ENCODE measurements at places on chromosomes 12 and 14.
A peak's percentile ranks its signal among the peaks of the same experiment; 100 is the strongest.

GRCh38 chr12:70444903-70445302 is 78.8 kb downstream of the KCNMB4 start:
- no peak for DNase-seq

GRCh38 chr14:93056840-93057585 is 58.7 kb downstream of the ITPK1 start:
- DNase-seq = peak; percentile 47

DNA sequence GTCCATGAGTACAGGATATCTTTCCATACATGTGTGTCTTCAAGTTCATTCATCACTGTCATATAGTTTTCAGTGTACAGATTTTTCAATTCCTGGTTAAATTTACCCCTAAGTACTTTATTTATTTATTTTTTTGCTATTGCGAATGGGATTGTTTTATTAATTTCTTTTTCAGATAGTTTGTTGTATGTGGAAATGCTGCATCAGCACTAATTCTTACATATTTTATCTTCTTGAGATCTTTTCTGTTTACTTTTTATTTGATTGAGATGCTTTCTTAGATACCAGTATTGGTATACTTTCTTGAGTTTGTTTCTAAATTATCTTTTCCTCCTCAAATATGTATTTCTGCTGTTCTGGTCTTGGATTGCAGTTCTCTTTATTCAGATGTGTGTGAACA is 148.9 kb downstream of the RGS6 start:
- no peak for DNase-seq

GRCh38 chr12:90126125-90126524 is 417.5 kb upstream of the ATP2B1 start:
- no peak for DNase-seq

DNA sequence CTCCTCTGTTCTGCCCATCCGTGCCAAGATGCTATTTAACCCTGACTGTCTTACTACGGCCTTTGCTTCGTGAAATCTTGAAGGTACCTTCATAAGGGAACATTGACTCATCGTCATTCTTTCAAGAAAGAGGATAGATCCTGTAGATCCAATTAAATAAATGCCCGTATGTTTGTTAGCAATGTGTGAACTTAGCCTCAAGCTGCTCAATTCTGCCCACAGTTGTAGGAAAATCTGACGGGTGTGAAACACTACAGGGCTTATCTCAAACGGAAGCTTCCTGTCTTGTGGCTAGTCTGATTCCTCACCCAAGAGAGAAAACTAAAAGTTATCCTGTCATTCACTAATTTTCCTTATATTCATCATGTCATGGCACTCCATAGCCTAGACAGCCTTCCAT is 168.0 kb upstream of the TBX3 start:
- no peak for DNase-seq

GRCh38 chr14:99589651-99590530 is 14.1 kb downstream of the CCDC85C start:
- peak; percentile 62 for DNase-seq

DNA sequence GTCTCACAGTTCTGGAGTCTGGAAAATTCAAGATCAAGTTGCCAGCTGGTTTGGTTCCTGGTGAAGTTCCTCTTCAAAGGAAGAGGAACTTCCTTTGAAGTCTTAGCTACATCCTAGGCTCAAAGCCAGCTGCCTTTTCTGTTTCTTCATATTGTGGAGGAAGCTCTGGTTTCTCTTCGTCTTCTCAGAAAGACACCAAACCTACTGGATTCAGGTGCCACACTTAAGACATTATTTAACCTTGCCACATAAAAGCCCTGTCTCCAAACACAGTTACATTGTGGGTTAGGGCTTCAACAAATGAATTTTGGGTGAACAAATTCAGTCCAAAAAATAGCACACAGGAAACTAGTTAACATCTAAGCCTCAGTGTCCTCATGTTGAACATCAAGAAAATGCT is 1019.8 kb downstream of the GALC start:
- no peak for DNase-seq

GRCh38 chr12:55771736-55772135 is 28.8 kb downstream of the GDF11 start:
- DNase-seq = no peak

DNA sequence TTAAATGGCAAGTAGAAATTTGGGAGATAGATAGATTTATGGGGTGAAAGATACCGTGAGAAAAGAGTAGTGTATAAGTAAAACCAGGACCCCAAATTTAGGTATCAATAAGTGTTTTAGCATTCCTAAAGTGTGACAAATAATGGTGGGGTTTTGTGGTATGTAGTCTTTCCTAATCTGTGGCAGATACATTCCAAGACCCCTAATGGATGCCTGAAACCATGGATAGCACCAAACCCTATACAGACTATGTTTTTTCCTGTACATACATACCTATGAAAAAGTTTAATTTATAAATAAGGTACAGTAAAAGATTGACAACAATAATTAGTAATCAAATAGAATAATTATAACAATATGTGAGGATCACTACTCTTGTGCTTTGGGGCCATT is 14.4 kb upstream of the TCP11L2 start:
- no peak for DNase-seq

- DNase-seq = no peak
Observed at GRCh38 chr14:68527329-68527851, 265.5 kb downstream of the ZFP36L1 start.

- DNase-seq = no peak
Observed at GRCh38 chr14:26820572-26820971, 222.7 kb upstream of the NOVA1 start.

GRCh38 chr12:91565246-91565645 is 382.6 kb upstream of the DCN start:
- DNase-seq = no peak

GRCh38 chr14:105944632-105945610 is 418.5 kb downstream of the TMEM121 start:
- DNase-seq = no peak

DNA sequence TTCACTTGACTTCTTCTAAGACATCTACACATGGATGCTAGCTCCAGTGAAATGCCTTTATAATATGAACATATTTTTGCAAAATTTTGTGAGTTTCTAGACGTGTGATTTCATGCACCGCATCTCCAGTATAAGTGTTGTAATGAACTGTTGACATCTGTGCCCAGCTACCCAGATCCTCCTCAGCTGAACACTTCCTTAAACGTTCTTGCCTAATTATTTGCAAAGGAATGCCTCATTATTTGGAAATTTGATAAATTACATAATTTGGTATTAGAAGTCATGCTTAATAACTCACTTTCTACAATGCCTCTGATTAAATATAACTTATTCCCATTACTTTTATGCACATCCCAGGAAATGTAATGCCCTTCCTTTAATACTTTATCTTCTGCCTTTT is 14.0 kb downstream of the OR11G2 start:
- no peak for DNase-seq

GRCh38 chr12:111406474-111407376 is 1.0 kb downstream of the SH2B3 start:
- DNase-seq = no peak

GRCh38 chr12:132040906-132041606 is 91.3 kb downstream of the EP400 start:
- no peak for DNase-seq

GRCh38 chr12:132812631-132813305 is 15.9 kb downstream of the GOLGA3 start:
- no peak for DNase-seq

DNA sequence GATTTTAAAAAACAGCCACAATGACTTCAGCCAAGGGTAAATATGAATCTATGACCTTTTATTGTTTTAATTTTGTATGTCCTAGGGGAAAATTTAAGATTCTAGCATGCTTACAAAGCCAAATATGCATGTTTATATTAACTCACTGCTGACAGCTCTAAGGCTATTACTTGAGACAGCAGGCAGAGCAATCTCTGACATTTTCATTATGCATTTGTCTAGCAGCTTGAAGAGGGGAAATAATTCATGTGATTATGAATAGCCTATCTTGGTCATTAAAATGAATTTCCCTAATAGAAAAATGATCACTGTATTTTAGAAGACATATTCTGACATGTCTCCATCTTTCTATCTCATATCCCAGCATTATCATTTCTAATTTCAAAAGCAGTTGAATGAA is 46.6 kb upstream of the HELB start:
- DNase-seq = no peak

GRCh38 chr14:46686652-46687051 is 35.1 kb upstream of the RPL10L start:
- DNase-seq = no peak

- DNase-seq = peak; percentile 60
Observed at GRCh38 chr14:104604458-104605449, at the start of gene TMEM179. Gene TMEM179, minus strand, starts transcription at chr14:104604772. Its CDS starts 31 bp downstream, at chr14:104604741.

DNA sequence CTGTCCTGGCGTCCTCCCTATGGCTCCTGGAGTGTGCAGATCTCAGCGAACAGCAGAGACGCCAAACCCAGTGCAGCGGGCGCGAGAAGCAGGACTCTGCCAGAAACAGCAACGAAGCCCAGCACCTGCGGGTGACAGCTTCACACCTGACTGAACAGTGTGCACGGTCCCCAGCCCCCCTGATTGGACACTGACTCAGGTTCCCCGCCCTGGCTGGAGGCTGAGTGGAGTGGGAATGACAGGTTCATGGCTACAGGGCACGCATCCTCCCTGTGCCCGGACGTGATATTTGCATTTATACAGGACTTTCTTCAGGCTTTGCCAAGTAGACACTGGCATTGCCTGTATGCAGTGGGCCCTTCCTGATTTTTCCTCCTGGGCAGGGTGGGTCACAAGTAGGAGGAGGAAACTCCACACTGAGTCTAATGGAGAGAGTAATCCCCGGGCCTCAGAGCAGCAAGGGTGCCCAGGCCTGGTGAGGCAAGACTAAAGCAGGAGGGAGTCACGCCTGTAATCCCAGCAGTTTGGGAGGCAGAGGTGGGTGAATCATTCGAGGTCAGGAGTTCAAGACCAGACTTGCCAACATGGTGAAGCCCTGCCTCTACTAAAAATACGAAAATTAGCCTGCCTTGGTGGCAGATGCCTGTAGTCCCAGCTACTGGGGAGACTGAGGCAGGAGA is 71.6 kb downstream of the ASCL4 start:
- DNase-seq = no peak

DNA sequence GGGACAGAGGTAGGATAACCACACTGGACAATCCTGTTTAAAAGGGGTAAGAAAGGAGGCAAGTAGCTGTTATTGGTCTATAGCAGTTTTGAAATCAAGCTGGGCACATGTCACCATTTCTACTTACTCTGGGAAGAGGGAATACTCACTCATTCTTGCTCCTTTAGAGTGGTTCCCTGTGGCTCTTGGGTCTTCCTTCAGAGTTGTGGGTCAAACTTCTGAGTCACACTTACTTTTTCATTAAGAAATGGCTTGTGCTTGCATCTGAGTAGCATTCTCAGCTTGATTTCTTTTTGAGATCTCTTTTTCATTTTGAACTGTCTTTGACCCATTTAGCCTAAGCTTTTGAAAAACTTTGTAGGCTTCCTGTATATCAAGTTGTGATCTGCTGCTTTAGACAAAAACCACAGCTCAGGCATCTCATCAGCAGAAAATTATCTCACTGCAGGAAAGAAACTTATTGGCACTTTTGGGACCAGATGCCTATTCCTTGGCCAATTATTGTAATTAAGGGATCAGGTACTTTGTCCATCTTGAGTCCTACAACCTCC is 122.2 kb downstream of the AEBP2 start:
- no peak for DNase-seq

GRCh38 chr12:13233830-13234641 is 37.5 kb downstream of the EMP1 start:
- no peak for DNase-seq

- no peak for DNase-seq
Observed at GRCh38 chr14:74940956-74941565, 14.3 kb downstream of the PGF start.

DNA sequence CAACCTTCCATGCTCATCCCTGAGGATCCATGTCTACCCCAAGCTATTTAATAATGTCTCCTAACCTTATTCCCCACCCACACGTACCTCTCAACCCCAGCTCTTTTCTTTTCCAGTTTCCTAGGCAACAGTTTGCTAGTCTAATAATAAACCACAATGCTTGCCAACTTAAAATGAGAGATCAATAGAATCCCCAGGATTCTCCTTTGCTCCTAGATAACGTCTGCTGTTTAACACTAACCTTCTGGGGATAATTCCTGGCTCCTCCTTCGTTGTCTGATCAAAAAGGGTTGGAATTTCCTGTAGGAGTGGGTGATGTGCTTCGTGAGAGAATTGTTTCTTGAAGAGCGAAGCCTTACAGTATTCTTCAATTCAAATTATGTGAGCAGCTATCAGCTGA is 42.2 kb upstream of the DBX2 start:
- DNase-seq = no peak

DNA sequence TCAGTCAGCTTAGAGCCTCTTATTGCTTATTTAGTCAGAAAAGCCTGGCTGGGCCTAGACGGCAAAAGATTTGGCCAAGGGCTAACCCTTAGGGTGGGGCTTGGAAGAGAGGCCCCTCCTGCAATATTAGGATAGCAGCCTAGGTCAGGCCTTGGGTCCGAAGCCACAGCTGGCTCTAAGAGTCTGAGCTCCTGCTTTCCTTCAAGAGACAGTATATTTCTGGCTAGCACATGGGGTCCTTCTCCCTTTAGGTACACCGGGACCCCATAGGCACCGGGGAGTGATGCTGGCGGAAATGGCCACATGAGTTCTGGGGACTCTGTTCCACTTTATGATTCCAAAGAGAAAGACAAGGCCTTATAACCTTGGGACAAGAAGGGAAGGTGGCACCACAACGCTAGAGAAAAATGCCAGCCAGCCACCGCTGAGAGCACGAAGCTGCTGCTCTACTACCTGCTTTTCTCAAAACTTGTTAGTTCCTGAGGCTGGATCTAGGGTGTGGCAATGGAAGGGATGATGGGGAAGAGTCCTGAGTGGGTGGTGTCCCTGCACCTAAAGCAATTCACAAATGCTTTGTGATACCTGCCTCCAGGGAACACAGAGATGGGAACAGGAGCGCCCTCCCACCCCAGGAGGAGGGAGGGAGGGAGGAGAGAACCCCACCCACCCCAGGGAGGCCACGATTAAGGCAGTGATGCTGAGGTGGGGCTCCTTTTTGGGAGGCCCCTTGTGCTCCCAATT is 3.1 kb upstream of the AVIL start:
- no peak for DNase-seq

DNA sequence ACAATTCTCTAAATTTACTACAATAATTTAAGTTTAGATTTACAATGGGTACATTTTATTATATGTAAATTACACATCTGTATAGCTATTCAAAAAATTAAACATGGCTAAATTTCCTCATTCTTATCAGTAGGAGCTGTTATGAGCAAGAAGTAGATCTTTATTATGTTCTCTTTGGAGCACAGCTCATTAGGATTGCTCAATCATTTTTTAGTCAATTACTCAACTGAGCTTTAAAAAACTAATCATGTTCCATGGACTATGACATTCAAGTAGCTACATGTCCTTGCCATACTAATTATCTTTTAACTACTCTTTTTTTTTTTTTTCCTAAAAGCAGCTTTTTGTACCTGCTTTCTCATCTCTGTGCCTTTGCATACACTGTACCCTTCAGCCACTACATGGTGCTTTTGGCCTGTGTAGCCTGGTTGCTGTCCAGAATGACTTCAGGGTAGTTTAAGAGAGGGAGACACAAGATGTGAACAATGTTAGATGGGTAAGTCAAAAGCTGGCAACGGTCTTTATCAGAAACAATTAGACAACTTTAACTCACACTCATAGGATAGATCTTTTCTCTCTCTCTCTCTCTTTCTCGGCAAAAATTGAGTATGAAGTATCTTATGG is 69.0 kb downstream of the SSPN start:
- no peak for DNase-seq

GRCh38 chr12:122184517-122184916 is 1.6 kb downstream of the LRRC43 start:
- no peak for DNase-seq
